Astrocyte of the hippocampus (primary cell): ENCODE measurements at places on chromosomes 16 and 17.
A peak's percentile ranks its signal among the peaks of the same experiment; 100 is the strongest.

- DNase-seq: no peak
Measured at GRCh38 chr17:15240644-15241043, 24.5 kb downstream of the PMP22 start.

- DNase-seq: peak; percentile 50
Measured at GRCh38 chr16:11202260-11203091, 53.5 kb downstream of the SOCS1 start.

DNA sequence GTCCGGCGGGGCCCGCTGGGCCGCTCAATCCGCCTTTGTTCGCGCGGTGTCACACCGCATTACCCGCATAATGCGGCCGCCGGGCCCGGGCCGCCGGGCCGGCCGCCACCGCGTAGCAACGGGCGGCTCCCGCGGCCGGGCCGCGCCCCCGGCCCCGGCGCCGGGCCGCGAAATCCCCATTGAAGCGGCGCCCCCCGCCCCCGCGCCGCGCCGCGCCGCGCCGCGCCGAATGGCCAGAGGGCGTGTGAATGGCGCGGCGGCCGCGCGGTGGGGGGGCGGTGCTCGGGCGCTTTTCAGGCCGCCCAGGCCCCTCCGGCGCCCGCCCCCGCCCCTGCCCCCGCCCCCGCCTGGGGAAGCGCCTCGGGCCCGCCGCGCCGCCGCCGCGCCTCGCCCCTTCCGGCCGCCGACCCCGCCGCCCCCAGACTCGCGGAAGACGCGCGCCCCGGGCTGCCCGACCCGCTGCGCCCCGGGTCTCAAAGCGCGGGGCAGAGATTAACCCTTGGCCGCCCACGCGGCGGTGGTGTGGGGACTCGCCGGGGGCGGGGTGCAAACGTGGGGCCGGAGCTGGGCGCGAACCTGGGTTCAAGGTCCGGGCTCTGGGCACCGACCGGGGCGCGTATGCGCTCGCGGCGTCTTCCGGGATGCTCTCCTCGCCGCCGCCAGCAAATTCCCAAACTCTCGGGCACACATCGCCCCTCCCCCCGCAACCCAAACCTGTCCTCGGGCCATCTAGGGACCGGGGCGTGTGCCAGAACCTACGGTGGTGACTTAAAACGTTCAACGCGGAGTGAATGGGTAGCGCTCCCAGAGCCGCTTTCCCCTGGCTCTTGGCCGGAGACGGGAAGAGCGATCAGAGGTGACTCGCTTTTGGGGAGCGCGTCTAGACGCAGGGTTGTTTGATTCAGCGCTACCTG is 46.7 kb downstream of the WNT3 start:
- DNase-seq: peak; percentile 71

GRCh38 chr17:7715936-7716886 is 1.3 kb upstream of the DNAH2 start:
- no peak for DNase-seq

GRCh38 chr16:66030036-66030435 is 336.5 kb upstream of the CDH5 start:
- DNase-seq: peak; percentile 33

DNA sequence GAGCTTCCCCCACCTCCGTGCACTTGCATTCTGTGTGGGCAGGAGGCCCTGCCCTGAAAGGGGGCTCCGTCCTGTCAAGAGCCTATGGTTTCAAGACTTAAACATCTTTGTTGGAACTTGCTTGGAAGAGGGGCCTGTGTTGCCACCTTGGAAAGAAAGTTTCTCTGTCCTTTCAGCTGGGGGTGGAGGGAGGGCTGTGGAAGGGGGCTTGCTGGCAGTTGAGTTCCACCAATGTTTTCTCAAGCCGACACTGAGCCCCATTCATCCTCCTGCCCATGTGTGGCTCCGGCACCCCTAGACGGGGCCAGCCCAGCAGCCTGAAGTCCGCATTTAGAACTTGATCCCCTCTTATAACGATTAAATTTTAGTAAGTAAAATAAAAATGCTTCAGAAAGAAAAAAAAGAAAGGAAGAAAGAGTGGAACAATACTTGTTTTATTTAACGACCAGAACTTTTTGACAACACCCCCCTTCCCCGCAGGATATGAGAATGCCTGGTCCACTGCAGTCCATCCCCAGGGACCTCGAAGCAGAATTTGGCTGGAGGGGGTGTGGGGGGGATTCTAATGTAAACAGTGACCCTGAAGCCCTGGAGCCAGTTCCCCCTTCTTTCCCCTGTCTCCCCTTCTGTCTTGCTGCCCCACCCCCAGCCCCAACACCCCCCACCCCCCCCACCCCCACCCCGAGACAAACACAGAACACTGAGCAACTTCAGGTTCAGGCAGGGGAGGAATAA is 26.9 kb upstream of the CLEC18A start:
- no peak for DNase-seq

DNA sequence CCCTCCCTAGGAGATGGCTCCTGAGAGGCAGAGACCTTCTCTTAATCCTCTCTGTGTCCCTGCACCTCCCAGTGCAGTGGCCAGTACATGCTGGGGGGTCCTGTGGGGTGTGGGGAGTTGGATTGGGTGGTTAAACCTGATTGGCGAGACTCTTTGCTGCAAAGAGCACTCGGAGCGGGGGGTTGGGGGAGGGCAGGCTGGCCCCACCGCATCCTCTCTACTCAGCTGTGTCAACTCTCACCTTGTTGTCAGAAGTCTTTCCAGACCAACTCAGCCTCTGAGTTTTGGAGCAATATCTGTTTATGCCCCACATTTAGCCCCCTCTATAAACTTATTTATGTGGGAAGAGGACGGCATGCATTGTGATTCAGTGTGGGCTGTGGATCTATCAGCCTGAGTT is 40.0 kb downstream of the SMARCE1 start:
- no peak for DNase-seq

DNA sequence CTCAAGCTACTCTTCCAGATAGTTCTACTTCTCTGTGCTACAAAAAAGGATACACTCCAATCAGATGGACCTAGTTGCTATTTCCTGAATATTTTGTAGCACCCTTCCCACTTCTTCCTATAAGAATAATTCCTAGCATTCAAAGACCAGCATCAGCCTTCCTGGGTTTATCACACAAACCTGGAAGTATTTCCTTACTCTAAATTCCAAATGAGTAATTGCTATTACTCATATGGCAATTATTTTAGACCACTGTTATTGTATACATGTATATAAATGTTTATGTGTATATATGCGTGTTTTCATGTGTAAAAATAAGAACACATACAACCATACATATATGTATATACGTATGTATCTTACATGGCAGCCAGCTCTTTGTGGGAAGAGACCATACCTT is 130.6 kb downstream of the MYO1D start:
- DNase-seq: no peak

GRCh38 chr17:33260638-33261037 is 32.5 kb downstream of the ASIC2 start:
- DNase-seq: no peak

DNA sequence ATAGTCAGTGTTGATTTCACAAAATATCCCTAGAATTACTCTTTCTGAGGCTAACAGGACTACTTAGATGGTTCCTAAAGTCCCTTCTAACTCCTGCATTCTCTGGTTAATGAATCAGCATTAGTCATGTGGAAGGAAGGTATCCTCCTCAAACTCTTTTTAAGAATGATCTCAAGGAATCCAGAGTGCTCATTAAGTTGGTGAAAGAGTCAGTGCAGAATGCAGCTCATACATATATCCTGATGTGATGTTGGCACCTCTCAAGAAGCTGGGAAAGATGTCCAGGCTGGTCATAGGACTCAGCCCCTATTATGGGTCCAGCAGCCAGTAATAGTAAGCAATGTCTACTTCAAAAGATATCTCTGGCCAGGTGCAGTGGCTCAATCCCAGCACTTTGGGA is 65.5 kb downstream of the PIGL start:
- peak; percentile 85 for DNase-seq

GRCh38 chr17:29577385-29578211 is 9.1 kb downstream of the TP53I13 start:
- peak; percentile 75 for DNase-seq

DNA sequence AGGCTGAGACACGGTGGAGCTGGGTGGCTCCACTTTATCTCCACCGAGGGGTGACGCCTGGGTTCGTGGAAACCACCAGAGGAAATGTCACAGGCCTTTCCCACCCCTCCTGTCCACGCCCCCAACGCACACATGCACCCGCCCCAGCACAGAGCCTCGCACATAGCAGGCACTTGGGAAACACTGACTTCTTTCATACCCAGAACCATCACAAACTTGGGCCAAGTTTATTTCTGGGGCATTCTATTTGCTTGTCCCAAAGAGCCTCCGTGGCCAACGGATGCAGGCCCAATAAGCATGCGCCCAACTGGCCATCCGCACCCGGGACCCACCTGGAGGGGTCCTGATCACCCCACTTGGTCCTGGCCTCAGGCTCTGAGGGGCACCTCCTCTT is 3.3 kb downstream of the BCAR1 start:
- DNase-seq: no peak

DNA sequence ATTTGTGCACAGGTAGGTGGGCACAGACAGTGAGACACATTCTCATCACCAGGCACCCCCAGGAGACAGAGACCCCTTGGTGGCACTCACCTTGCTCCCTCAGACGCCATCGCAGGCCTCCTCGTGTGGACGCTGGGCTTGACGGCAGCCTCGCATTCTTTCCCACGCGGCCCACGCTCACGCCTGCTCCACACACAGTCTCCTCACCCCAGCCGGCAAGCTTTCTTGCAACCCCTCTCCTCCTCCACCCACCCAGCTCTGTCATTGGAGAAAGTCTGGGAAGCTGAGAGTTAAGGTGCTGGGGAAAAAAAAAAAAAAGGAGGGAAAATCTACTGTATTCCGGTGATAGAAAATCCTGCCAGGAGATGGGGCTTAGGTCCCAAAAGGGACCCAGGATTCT is 14.8 kb downstream of the SGCA start:
- DNase-seq: no peak
